IPS DF 19.7 (cell line): ENCODE measurements at places on chromosomes 3 and 15.

GRCh38 chr3:19668163-19668562, 265.9 kb downstream of the EFHB start:
- DNase-seq, result no peak

DNA sequence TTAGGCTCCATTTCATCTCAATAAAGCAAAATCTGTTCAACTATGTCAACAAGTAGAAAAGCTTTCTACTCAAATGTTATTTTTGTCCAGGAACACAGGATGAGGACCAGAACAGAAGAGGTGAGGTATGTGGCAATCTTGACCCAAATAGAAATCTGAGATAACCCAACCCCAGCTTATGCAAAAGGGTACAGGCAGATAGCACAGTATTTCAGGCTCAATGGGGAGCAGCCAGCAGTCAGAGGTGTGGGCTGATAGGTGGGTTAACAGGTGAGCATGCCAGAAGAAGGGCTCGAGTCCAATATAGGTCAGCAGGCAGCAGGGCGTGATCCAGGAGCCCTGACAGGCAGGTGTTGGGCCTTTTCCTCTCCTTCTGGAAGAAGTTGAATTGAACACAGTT, 281.2 kb upstream of the NR2F2 start:
- no peak for DNase-seq

DNA sequence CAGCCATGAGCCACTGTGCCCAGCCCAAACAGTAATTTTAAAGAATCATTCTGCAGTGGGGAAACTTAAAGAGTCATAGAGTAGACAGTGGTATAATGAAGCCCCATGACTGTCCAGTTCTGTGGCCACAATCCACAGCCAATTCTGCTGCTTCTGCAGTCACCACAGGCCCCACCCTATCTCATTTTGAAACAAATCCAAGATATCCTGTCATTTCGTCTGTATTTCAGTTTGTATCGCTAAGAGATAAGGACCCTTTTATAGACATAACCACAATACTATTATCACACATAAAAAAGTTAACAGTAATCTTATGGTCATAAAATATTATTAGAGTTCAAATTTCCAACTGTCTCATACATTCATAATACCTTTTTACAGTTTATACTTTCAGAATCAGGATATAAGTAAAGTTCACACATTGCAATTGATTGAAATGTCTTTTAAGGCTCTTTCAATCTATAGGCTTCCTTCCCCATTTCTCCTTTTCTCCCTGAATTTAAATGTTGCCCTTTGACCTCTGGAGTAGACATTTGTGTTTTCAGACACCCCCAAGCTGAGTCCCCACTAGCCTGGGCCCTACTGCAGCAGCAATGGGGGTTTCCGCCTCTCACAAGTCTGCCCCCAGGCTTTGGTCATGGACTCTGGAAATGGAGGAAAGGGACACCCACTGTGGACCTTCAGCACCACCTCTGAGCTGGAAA, 4.2 kb upstream of the NUP210 start:
- DNase-seq, result no peak

DNA sequence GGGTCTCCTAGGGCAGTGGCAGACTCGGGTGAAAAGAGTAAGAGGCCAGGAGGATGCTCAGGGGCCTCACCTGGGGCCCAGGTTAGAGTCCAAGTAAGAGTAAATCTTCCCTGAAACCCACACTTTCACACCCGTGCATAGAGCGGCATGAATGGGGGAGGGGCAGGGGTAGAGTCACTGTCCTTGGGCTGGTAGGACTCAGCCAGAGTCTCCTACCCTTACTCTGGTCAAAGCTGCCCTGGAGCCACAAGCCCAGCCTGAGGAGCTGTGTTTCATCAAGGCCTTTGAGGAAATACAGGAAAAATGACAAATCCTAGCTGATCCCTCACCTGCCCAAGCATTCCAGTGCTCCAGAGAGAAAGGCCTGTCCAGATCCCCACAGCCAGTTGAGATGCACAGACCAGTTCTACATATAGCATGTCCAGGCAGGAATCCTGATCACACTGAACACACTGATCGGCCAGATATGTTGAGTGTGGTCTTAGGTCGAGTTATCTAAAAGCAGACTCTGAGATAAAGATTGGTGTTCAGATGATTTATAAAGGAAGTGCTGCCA, 16.7 kb upstream of the CTNNB1 start:
- no peak for DNase-seq

GRCh38 chr3:84547207-84547606, 411.6 kb upstream of the CADM2 start:
- DNase-seq, result no peak

DNA sequence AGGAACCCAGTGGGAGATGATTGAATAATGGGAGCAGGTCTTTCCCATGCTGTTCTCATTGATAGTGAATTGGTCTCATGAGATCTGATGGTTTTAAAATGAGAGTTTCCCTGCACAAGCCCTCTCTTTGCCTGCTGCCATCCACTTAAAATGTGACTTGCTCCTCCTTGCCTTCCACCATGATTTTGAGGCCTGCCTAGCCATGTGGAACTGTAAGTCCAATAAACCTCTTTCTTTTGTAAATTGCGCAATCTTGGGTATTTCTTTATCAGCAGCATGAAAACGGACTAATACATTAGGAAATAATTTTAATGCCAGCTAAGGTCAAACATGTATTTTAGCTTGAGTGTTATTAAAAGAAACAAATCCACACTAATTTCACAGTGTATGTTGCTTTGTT, 517.6 kb upstream of the ALCAM start:
- no peak for DNase-seq

- DNase-seq, result no peak
These were observed 315.1 kb upstream of the TBC1D5 start for GRCh38 chr3:18057471-18058091.

DNA sequence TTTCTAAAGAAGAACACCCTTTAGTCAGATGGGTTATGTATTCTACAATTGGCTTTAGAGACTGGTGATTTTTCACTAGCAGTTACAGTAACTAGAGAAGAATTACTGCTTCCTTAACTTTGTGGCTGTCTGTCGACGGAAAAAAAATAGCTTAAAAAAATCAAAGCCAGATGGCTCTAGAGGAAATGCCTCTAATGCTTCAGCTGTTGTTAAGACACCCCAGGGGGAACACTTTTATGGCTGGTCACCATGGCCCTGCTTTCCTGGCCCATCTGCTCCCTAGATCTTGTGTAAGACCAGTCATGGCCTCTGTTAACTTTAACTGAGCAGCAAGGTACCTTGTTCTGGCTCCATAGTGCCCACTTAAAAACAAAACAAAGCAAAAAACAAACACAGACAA, 198.6 kb upstream of the PLSCR5 start:
- DNase-seq, result peak; percentile 5

GRCh38 chr3:150770681-150771080, 7.7 kb upstream of the SIAH2 start:
- no peak for DNase-seq

DNA sequence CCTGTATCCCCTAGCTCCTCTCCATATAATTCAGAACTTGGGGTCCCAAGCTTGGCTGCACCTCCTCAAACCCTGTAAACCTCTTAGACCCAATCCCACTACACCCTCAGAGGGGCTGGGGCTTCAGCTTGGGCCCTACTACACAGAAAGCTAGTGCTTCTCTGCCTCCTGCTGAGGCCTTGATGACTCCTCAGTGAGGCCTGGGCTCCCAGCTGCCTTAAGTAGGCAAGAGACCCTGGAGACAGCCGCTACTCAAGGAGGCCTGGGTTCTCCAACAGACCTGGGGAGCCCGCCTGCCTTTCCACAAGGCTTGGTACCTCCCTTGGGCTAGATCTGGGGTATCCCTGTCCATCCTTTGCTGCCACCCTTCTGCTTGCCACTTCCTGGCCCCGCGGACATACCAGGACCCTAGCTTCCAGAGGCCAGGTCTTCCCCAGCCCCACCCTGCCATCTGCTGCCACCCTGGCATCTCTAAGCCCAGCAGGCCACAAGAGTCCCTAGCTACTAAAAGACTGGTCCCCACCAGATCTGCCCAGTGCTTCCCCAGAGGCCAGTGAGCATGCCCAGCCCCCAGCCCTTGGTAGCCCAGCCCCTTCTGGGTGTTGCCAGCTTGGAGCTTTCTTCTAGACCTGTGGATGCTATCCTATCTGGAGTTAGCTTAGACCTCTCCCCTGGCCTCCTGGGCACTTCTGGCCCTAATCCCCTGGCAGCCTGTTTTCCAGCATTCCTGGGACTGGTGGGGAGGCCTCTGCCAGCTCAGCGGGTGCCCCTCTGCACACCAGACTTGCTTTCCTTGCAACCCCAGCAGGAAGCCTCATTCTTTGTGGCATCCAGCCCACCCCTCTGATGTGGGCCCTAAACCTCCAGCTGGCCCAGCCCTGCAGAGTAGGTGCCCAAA, 13.7 kb downstream of the C15orf39 start:
- no peak for DNase-seq

GRCh38 chr3:112769286-112769978, 77.2 kb downstream of the CD200R1L start:
- no peak for DNase-seq

DNA sequence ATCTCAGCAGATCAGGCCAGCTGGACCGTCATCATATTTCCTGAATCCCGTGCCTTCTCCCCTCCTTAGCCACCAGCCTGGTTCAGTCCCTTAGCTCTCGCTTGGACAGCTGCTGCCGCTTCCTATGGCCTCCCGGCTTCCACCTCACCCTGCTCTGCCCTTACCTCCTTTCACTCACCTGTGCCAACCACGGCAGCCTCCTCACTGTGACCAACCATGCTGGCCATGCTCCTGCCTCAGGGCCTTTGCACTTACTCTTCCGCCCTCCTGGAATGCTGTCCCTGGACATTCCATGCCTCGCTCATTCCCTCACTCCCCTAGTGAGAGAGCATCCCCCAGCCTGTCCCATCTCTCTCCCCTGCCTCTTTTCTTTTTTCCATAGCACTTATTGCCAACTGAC, 19.2 kb downstream of the GRIP2 start:
- DNase-seq, result no peak

- no peak for DNase-seq
These were observed 167.3 kb downstream of the FAM43A start for GRCh38 chr3:194852831-194853508.

DNA sequence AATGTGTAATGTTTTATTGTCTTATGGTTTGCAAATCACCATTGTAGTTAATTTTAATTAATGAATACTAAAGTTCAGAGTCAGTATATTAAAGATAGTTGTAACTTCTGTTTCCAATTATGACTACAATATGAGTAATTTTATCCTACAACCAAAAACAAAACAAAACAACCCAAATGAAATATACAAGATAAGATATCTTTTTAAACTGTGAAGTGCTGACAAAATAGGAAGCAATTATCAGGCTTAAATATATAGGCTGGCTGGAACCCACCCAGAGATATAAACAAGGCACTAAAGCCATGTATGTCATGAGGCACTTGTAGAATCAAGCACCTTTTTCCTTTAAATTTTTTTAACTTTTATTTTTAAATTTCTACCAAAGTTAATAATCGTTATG, 108.6 kb upstream of the LRRFIP2 start:
- DNase-seq, result no peak

GRCh38 chr3:153693207-153693606, 428.0 kb upstream of the ARHGEF26 start:
- no peak for DNase-seq

DNA sequence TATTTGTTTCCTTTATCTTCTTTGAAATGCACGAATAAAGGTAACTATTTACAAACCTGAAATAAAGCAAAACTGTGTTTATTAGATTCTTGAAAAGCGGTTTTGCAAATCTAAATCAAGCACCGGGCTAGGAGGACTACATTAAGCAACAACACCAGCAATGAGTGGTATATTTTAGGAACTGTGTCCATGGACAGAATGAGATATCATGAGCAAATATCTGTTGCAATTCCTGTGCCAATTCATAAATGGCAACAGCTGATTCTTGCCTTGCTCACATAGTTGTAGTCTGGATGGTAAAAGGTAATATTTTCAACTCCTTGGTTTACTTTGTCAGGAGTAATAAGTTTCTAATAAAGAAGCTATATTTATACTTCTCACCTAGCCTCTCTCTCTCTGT, 403.3 kb downstream of the LPP start:
- DNase-seq, result no peak

DNA sequence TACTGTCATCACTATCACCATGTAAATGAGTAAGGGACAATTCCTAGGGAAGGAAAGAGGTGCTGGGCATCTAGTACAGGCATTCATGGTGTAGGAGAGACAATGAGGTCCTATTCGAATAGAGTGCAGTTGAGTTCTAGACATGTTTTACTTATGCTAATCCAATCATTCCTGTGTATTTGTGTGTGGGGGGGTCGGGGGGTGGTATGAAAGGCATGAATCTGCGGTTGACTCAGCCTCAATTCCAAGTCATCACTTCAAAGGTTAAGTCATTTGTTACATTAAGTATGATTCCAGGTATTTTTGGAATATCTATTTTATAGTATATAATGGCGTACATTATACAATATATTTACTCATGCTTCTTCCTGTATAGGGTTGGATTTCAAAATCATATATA, 163.1 kb upstream of the GALNT15 start:
- no peak for DNase-seq

GRCh38 chr3:190306513-190307163, 15.6 kb downstream of the CLDN1 start:
- DNase-seq, result no peak

DNA sequence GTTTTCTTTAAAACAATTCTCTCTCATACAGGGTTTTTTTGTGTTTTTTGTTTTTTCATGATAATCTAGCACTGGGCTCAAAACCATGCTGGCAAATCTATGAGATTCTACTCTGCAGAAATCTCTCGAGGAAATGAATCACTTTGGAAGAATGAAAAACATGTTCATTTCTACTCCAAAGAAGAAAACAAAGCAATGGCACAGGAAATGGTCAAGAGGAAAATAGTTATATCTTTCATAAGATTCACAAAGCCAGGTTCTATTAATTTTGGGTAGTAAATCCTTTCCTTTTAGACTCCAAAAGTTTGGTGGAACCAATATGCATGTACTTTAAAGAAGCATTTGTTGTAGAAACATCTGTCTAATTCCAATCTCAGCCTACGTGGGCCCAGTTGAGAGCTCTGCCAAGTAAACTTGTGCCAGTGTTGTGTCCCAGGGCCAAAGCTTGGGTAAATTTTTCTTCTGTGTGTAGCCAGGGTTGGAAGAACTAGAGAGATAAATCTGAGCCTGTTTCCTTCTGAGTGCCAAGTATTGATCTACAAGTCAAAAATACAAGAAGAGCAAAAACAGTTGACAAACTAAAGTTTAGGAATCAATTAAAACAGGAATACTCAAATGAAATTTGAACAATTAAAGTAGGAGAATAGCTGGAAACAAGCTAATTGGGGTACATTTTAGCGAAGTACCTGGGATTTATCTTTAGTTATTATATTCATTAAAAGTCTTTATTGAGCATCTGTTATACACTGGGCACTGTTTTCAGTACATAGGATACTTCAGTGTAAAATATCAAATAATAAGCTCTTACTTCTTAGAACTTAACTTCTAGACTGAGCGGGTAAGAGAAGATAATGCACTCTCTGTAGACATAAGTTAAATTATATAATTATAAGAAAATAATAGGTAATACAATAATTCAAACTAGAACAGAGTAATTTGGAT, 657.5 kb upstream of the NECTIN3 start:
- DNase-seq, result no peak

GRCh38 chr15:36643551-36643950, 64.1 kb downstream of the CDIN1 start:
- peak; percentile 12 for DNase-seq

DNA sequence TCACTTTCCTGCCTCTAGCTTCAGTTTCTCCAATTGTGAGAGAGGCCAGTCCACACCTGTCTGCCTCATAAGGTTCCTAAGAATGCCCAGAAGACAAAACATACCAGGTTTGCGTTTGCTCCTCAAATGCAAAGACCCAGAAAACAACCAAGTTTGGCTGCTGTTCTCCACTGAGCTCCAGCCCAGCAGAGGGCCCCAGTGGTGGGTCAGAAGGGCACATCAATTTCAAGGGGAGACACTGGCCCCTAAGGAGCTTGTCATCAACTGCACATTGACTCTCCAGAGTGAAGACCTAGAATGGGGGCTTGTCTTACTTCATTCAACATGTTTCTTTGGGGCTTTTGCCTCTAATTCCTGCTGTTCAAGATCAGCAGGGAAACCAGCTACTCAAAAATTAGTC, 127.9 kb upstream of the SLC6A11 start:
- no peak for DNase-seq
